T-helper 2 cell (primary cell): ENCODE measurements at places on chromosomes 5 and 9.

GRCh38 chr9:84819491-84819991 lies 150.0 kb downstream of the NTRK2 start:
- no peak for DNase-seq

- no peak for DNase-seq
These were observed 30.6 kb upstream of the UBAC1 start for GRCh38 chr9:135991771-135992170.

DNA sequence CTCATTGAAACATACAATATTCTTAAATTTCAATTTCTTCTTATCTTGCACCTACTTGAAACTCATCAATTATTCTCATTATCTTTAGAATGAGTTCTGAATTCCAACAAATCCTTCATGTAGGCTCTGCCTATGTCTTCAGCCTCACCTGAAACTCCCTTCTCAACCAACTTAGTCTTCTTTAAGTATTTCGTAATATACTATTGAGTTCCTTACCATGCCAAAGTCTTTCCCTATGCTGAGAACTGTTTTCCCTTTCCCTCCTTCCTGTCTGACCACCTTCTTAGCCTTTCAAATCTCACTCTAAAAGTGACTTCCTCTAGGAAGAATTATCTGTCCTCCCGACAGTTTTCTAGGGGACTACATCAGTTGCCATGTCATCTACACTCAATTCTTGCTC lies 50.9 kb upstream of the ZFAND5 start:
- DNase-seq: no peak

DNA sequence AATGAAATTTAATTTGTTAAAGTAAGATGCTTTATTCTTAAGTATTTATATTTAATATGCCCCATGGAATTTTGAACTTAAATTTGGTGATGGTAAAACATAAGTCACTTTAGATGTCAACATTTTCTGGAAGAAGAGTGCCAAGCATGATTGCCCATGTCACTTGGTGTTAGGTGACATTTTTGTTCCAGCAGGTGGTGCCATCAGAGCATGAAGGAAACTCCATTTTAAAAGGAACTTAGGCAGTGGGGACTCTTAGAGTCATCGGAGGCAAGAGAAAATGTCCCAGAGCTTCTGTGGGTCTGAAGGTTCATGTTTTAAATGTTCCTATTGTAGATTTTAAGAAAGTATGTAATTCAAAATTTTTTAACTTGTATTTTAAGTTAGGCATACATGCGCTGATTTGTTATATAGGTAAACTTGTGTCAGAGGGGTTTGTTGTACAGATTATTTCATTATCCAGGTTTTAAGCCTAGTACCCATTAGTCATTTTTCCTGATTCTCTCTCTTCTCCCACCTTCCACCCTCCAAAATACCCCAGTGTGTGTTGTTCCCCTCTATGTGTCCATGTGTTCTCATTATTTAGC lies 789.3 kb downstream of the SEMA5A start:
- no peak for DNase-seq

DNA sequence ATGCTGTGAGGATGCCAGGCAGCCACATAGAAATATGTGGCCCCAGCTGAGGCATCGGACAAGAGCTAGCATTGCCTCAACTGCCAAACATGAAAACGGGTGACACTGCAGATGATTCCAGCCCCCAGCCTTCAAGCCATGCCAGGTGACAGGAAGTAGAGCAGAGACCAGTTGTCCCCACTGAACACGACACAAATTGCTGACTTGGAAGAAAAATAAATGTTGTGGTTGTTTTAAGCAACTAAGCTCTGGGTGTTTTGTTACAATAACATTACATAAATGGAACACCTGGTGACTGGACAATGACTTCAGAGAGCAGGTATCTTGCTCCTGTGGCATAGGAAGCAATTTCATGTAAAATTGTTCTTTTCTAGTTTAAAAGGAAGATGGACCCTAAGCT lies 154.2 kb downstream of the KIF4B start:
- DNase-seq: no peak

DNA sequence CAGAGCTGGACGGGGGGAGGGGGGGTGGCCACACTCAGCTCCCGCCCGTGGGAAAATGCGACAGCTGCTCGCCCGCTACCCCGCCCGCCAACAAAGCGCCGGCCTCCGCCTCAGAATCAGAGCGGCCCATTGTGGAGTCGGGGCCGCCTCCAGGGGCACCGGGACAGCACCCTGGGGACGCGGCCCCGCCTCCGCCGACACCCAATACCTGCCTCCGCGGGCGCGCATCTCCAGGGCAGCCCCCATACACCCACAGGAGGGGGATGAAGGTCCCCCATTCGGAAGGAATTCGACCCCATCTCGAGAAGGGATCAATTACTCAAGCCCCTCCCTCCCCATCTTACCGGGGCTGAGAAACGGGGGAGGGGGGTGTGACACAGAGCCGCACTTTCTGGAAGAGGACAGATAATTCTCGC lies 1.3 kb downstream of the NOTCH1 start:
- DNase-seq: peak; percentile 44

DNA sequence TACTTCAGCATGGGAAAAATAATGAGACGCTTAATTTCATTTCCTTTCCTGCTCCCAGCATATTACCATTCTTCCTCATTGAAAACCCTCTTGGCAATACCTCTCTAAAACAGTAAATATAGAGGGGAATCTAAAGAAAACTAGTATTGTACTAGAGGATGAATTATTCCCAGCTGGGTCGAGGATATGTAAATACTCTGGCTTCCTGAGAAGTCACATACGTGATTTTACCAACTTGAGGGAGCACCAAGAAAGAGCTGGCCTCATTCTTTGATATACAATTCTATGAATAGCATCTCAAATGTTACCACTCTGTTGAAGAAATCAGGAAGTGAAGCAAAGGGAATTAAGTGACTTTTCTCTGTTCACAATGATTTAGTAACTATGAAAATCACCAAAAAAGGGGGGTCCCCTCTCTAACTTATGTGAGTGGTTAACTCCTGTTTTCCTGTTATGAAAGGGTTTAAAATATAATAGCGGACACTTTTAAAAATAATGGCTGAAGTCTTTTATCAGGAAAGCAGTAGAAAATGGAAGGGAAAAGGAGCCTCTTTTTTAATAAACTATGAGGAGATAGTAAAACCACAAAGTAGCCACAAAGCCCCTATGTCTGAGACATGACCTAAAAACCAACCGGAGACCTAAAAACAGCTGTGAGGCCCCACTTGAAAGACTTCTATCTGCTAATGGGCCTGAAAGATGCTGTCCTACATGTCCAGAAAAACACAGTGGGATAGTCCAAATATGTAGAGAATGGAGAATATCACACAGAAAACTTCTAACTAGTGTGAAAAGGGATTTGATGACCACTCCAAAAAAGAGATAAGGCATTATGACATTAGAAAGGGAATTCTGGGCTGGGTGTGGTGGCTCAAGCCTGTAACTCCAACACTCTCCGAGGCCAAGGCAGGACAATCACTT lies 42.6 kb downstream of the LPAR1 start:
- no peak for DNase-seq

DNA sequence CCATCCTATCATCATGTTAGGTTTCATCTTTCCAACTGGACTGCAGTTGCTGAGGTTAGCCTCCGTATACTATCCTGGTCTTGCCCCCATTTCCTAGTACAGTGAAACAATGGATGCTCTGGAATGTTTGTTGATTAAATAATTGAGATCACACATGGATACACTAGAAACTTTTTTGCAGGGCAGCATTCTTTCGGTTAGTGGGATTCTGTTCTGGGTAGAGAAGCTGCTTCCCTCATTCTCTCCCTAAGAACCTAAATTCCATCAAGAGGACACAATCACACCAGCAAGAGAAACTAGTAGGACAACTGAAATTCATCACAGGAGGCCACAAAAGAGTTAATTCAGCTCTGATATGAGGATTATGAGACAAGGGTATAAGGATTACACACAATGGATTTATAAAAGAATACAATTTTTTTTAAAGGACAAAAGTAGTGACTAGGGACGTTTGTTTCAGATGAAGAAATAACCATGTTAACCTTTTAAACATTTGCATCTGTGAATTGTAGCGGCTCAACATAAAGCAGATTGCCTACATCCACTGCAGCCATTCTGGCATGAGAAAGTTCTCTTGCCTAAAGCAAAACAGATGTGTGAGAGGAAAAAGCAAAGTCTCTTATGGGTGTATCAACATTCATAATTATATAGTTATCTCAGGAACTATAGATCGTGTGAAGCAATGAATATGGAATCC lies 162.7 kb upstream of the LHFPL2 start:
- DNase-seq: no peak

- DNase-seq: no peak
These were observed 324.4 kb downstream of the BRINP1 start for GRCh38 chr9:119044806-119045205.

DNA sequence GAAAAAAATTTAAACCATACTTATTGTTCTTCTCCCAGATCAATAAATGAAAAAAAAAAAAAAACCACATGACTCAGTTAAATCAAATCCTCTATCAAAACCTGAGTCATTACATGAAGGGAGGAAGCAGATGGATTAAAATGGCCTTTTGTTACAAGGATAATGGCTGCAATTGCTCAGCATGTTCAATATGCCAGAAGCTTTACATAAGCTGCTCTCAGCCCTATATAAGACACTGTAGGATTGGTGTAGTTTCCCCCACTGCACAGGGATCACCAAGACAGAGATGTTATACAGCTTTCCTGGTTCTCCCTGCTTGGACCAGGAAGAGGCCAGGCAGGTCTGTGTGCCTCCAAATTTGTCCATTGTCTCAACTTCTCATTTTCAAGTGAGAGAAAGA lies 101.6 kb upstream of the MAP1B start:
- DNase-seq: no peak

DNA sequence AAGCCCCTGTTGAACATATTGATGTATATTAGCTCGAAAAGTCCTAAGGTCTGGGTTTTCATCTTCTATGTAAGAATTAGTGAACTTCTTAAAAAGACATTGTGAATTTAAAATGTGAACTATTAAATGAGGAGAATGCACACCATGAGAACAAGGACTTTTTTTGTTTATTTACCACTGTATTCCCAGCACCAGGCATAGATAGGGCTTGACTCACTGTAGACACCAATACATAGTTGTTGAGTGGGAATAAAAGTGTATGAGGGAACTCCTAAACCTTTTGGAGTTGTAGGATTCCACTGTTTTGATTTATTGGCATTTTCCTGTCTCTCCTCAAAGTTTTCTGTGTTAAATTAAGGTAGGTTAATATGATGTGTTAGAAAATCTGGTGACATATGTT lies 40.3 kb downstream of the NNT start:
- no peak for DNase-seq

DNA sequence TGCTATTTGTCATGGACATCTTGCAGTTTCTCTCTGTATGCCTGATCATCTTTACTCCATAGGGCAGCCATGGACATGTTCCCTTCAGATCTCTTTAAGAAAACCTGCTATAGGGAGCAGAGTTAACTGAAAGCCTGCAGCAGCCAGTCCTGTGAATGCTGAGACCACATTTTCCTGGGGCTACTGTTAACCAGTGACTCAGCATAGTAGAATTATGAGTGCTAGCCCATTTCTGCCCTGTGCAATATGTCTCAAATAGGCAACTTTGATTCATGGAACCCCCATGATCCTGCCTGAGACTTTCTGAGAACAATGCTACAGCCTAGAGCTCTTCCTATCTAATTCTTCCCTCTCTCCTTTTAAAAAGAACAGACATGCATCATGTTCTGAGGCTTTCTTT lies 624.2 kb downstream of the CHSY3 start:
- no peak for DNase-seq

- no peak for DNase-seq
These were observed 51.0 kb downstream of the EPB41L4B start for GRCh38 chr9:109269839-109270238.

DNA sequence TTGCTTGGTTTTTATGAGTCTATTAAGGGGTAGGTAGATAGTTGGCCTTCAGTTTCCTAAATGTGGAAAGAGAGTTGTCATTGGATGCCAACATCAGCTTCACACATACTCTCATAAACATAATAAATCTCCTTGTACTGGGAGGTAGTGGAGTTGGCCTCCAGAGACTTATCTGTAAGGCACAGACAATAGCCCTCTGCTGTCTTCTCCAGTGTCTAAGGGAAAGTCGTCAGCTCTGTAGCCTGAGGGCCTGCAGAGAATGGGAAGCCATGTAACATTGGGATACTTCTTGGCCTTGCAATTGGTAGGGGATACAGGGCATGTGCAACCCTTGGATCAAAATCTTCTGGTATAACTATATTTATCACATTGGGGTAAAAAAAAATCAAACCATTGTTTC lies 331.9 kb upstream of the KLF9 start:
- no peak for DNase-seq

- no peak for DNase-seq
These were observed 75.1 kb downstream of the ALDH7A1 start for GRCh38 chr5:126519637-126520592.

DNA sequence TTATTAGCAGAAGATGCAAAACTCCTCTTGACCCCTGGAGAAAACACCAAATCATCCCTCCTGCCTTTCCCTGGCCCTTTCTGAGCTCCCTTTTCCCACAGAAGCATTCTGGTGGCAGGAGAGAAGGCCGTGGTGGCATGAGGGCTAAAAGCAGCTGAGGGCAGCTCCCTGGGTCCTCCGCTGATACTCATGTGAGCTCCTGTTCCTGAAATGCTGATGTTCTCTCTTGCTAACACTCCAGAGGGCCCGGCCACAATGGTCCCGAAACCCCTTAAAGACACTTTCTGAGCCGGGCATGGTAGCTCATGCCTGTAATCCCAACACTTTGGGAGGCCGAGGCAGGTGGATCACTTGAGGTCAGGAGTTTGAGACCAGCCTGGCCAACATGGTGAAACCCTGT lies 183.1 kb downstream of the HSPA4 start:
- no peak for DNase-seq

DNA sequence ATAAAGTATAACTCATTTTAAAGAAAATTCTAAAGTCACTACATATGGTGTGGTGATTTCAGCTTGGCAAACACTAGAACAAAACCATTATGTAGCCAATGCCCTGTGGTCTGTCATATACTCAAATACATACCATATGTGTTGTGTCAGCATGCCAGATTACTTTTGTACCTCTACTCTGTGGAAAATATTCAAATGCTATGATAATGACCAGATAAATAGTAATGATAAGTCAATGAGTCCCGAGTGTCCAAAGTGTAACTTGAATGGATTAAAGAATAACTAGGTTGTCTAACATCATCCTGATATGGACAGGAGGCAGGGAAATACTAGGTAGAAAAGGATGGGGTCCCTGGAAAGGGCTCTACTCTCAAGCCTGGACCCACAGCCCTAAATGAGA lies 58.0 kb upstream of the IL6ST start:
- no peak for DNase-seq

DNA sequence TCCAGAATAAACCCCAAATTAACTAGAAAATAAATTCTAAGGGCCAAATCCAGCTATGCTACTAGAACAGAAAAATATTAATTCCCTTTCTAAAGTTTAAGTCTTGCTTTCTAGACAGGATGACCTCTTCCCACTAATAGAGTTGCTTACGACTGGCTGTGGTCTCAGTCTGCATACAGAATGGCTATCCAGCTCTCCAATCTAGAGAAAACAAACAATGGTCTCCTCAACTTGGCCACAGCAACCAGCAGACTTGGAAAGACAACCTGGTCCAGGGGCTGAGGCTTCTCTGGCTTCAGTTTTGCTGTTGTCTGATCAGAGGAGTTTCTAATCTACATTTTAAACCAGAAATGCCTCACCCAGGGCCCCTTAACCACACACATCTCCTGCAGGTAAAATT lies 28.9 kb downstream of the RASEF start:
- no peak for DNase-seq
